ENCODE measurements at places on chromosomes 6 and 20.

DNA sequence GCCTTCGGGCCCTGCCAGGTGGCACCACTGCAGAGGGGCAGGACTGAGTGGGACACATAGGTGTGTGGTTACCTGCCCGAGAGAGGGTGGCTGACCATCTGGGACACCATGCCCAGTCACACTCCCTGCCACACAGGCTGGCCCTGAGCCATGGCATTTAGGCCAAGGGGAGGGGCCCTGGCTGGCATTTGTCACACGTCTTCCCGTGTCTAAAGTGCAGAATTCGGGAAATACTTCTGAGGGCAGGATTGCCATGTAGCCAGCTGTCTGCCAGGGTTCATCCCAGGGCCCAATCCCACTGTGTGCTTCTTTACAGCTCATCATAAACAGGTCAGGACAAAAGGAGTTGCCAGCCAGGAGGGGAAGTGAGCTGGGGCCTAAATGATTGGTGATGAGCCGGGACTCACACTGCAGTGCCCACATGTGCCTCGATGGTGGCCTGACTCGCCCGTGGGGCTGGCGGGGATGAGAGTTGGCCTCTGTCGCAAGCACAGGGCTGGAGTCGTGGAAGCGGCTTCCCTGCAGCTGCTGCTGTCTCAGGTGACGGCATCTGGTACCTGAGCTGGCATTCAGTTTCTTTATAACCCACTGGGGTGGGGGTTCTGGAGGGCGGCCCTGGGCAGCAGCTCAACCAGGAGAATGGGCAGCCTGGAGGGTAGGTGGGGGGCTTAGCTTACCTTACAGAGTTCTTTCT is 5.9 kb upstream of the UNC93A start:
- no peak for DNase-seq

GRCh38 chr6:122803171-122803661 is 14.2 kb downstream of the SMPDL3A start:
- DNase-seq: no peak

- DNase-seq: no peak
Measured at GRCh38 chr6:156016186-156016976, 560.7 kb upstream of the NOX3 start.

GRCh38 chr6:56685994-56686393 is 43.3 kb upstream of the DST start:
- DNase-seq: no peak

DNA sequence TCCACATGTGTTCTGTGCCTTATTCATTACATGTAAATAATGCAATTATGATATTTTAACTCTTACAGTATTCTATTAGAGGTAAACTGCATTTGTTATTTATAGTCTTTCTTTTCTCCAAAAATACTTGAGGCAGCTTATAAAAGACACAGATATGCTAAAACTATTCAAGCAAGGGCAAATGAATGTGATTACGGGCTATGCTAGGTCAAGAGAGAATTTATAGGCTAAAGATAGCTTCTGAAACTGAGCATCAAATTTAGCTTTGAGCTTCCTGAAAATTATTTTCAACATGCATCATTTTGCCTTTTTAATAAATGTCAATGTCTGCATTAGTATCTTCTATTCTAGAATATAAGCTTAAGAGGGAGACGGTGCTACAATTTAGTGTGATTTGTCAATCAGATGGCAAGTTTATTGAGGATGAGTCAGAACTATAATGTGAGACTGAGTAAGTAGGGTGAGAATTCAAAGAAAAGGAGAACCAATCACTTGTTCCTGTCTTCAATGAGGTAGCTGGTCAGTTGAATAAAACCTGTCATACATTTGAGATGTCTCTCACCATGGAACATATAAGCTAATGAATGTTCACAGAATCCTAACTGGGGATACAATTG is 669.4 kb upstream of the CITED2 start:
- no peak for DNase-seq

- no peak for DNase-seq
Measured at GRCh38 chr6:20757761-20758160, 223.5 kb downstream of the CDKAL1 start.

- no peak for DNase-seq
Measured at GRCh38 chr20:1524004-1524403, 32.8 kb upstream of the SIRPB2 start.

- DNase-seq: no peak
Measured at GRCh38 chr20:20083807-20084206, 31.5 kb downstream of the CFAP61 start.

GRCh38 chr20:46142124-46142523 is 24.0 kb downstream of the CD40 start:
- no peak for DNase-seq

DNA sequence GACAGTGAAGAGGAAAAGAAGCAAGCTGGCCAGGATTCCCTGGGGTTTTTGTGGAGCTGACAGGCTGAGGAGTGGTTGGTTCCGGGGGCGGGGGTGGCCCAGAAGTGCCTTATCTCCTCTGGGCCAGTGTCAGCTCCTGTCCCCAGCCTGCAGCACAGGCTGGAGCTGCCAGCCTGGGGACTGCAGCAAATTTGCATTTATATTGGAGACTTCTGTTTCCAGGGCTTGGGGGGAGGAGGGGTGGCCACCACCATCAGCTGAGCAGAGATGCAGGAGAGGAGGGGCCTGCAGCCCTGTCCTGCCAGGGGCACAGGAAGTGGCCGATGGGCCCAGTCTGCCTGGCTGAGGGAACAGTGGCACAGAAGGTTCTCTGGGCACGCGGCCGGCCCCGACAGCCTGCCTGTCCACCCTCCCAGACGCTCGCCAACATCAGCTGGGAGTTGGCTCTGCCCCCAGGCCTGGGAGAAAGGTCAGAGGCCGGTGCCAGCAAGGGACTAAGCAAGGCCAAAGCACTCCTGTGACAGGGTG is 24.3 kb upstream of the SCRT2 start:
- peak; percentile 71 for DNase-seq

All from endodermal cell (in vitro differentiated cells).